Epithelial cell of esophagus (primary cell): ENCODE measurements at places on chromosomes 7 and 10.

GRCh38 chr7:4033996-4034395 is 648.1 kb upstream of the FOXK1 start:
- no peak for DNase-seq

DNA sequence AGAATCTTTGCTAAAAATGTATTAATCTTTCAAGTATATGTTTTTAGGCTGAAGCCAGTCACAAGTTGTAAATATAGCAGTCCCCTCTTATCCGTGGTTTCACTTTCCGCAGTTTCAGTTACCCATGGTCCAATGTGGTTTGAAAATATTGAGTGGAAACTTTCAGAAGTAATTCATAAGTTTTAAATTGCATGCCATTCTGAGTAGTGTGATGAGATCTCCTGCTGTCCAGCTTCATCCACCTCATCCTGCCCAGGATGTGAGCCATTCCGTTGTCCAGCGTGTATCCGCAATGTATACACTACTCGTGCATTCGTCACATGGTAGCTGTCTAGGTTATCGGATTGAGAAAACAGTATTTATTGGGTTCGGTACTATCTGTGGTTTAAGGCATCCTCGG is 12.2 kb downstream of the PDCD4 start:
- no peak for DNase-seq

GRCh38 chr7:121078701-121079227 is 90.3 kb downstream of the CPED1 start:
- no peak for DNase-seq

- DNase-seq: no peak
These were observed 28.1 kb downstream of the ARID5B start for GRCh38 chr10:61929555-61929954.

GRCh38 chr10:31701546-31701945 is 227.1 kb downstream of the ARHGAP12 start:
- no peak for DNase-seq

DNA sequence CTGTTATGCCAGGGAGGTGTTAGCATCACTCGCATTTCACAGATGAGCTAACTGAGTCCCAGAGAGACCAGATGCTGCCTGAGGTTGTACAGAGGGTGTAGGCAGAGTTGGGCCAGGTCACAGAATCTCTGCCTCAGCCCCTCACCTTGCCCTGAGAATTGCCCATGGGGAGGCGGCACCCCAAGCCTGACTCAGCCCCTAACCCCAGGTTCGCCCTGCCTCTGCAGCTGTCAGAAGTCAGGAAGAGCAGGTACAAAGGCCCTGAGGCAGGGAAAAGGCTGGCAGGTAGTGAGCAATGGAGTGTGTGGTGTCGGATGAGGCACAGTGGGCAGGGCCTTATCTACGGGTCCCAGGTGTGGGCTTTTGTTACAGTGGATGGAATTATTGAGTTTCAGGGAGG is 79.4 kb downstream of the MYL10 start:
- peak; percentile 17 for DNase-seq

GRCh38 chr10:92490387-92490786 is 83.5 kb downstream of the IDE start:
- DNase-seq: peak; percentile 66

- DNase-seq: no peak
These were observed 68.7 kb downstream of the SGMS1 start for GRCh38 chr10:50554995-50555568.

- DNase-seq: peak; percentile 82
These were observed 56.7 kb downstream of the MKI67 start for GRCh38 chr10:128069351-128070051.

- DNase-seq: no peak
These were observed 10.6 kb downstream of the AUTS2 start for GRCh38 chr7:69608878-69609277.

GRCh38 chr10:119663866-119664698 is 12.9 kb downstream of the BAG3 start:
- no peak for DNase-seq

DNA sequence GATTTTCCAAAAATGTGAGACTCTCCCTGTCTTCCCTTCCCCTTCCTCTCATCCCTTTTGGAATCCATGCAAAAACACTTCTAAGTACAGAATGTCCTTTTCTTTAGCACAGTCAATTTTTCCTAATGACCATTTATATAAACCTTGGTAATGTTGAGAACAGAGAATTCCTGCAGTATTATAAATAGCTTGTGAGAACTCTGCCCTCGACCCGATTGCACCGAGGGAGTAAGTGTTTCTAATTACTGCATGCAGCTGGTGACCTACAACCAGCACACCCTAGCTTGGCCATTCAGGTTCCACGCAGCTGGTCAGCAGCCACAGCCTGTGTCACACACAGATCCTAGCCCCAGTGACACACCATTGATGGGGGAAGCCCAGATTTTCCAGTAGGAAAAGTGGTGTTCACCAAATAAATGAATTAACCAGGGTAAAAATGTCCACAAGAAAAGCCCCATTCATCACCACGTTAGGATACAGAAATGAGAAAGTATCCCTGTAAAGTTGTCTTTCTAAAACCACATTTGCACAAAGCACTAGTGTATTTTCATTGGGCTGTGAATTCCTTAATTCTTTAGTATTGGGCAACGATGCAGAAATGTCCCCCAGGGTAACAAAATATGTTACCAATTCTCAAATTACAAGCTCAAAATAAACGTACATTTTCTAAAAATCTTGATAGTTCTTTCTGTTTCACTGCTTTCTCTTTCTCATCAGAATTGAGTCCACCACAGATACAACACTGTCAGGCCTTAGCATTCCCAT is 499.0 kb upstream of the KLF6 start:
- no peak for DNase-seq

DNA sequence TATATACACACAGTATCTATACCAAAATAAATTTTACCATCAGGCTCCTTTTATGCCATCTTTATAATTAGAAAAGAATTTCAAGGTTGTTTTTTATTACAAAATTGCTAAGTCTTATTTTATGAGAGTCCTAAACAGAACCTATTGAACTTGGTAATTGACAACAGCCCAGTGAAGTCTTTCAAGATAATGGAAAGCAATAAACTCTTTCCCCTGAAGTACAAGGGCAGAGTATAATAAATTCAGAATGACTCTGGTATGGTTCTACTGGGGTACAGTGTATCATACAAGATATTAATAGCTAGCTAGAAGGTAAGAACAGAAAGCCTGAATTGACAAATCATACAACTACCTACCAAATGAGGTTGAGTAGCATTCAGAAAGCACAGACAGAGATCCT is 26.2 kb upstream of the CUBN start:
- no peak for DNase-seq

- DNase-seq: no peak
These were observed 19.6 kb downstream of the CAMK2B start for GRCh38 chr7:44305564-44306507.

DNA sequence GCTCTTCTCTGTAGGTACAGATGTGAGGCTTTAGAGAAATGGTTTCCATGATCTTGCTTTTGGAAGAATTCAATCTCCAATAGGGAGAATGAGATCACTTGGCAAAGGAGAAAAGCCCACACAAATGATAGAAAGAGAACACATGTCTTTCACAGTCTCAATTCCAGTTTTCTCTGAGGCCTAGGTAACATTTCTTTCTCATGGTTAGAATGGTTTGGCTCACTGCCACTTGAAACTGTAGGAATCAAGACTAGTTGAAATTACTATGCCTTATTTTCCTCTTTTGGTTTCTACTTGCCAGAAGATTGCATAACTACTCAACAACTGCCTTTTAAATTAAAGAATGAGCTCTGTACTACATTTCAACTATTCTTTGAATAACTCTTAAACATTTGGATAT is 276.5 kb upstream of the TEX47 start:
- no peak for DNase-seq

DNA sequence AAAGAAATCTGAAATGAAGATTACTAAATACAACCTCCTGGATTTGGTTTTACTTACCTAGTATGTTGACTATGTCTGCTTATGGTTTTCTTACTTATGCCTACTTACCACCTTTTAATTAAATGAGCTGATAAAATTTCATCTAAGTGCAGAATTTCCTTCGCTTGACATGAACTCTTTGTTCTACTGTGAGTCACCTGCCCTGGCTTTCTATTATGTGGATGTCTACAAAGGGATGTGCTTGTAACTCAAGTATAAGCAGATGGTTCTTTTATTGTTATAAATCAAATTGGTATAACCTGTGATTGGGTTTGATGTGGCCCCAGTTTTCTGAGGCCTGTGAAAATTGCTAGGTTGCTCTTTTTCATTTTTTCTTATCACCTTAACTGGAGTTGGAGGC is 389.1 kb upstream of the ANKRD30A start:
- peak; percentile 52 for DNase-seq

DNA sequence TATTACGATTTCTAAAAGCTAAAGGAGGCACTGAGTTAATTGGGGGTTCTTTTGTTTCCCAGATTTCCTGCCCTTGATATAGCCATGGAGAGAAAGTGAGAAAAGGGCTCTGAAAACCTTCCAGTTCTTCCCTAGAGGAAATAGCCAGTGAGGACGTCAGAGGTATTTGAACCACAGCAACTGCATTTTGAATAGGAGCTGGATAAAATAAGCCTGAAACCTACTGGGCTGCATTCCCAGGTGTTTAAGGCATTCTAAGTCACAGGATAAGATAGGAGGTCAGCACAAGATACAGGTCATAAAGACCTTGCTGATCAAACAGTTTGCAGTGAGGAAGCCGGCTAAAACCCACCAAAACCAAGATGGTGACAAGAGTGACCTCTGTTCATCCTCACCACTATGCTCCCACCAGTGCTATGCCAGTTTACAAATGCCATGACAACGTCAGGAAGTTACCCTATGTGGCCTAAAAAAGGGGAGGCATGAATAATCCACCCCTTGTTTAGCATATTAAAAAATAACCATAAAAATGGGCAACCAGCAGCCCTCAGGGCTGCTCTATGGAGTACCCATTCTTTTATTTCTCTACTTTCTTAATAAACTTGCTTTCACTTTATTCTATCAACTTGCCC is 85.1 kb upstream of the FRMD4A start:
- DNase-seq: no peak

DNA sequence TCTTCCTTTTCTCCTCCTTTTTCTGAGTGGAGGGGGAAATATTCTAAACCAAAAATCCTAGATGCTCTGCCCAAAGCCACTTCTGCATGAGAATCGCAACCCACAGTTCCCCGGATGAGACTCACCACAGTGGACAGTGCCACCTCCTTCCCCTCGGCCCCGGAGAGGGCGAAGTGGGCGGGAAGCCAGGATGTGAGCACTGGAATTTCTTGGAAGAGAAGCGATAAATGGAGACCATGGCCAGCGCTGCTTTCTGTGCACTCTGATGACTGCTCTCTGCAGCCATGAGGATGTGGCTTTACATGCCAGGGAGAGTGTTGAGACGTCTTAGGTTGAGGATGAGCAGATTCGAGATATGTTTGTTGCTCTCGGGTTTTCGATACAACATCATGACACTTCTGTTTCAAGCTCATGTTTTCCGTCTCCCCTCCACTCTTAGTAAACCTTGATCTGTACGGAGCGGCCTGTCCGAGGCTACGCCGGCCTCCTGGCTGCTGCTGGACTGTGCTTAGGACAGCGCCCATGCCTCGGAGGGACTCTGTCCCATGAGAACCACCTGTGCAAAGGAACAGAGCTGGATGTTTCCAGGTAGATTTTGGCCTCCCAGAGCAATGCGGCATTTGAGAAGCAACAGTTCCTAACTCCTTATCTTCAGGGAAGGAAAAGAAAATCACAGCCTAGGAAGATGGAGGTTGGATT is 414.6 kb upstream of the FOXK1 start:
- no peak for DNase-seq

GRCh38 chr10:124648738-124649137 is 95.4 kb downstream of the FAM53B start:
- DNase-seq: peak; percentile 93

DNA sequence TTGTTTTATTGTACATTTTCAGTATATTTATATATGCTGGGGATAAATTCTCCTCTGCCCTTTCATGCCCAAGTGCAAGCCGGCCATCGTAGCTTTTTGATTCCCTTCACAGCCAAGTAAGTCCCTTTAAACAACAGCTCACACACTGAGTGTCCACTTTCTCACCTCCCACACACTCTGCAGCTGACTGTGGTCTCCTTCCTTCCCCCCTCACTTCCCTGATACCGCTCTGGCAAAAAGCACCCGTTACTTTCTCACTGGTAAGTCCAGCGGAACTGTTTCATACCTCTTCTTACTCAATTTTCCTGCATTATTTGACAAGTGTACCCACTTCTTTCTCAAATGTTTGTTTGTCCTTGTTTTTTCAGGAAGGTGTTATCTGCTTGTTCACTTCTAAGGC is 35.2 kb downstream of the MGAM start:
- DNase-seq: no peak

GRCh38 chr10:27743877-27744801 is 1.5 kb downstream of the MKX start:
- peak; percentile 27 for DNase-seq

- no peak for DNase-seq
These were observed 65.5 kb downstream of the CYCS start for GRCh38 chr7:25059576-25059975.

GRCh38 chr10:96556003-96556402 is 30.8 kb downstream of the TM9SF3 start:
- peak; percentile 25 for DNase-seq

DNA sequence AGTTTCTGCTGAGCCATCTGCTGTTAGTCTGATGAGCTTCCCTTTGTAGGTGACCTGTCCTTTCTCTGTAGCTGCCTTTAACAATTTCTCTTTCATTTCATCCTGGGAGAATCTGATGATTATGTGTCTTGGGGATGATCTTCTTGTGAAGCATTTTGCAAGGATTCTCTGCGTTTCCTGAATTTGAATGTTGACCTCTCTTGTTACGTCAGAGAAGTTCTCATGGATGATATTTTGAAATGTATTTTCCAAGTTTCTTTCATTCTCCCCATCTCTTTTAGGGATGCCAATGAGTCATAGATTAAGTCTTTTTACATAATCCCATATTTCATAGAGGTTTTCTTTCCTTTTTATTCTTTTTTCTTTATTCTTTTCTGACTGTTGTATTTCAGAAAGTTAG is 184.2 kb upstream of the BET1 start:
- no peak for DNase-seq

- DNase-seq: no peak
These were observed 18.7 kb upstream of the CYCS start for GRCh38 chr7:25143763-25144162.

DNA sequence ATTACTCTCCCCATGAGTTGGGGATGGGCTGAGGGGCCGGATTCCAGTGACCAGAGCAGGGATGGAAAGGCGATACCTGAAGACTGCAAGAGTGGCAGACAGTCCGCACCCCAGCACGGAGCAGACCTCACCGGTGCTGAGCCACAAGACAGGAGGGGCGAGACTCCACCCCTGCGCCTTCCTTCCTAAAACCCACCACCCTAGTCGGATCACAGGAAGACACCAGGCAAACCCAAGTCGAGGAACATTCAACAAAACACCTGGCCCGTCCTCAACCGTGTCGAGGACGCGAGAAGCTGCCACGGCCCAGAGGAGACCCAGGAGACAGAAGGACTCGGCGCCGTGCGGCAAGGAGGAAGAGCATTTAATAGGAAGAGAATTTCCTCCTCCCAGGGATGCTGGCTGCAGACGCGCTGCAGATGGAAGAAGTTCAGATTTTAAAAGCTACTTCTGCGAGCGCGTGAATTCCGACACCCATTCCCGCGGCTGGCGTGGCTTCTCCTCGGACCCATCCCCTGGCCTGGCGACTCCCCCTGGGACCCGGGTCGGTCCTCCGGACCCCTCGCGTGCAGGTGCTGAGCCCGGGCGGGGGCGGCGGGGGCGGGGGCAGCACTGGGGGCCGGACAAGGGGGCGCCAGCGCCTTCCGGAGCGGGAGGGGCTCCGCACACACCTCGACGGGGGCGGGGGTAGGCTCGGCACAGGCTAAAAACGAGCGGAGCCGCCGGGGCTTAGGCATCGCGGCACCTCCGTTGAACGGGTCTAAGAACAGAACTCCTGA is 563 bp upstream of the UTF1 start:
- DNase-seq: no peak

- peak; percentile 54 for DNase-seq
These were observed 22.7 kb downstream of the SLC35G1 start for GRCh38 chr10:93916257-93917063.
